ENCODE measurements at places on chromosomes 3 and 15. TPM values are rescaled to one million over a fixed set of nuclear protein-coding genes. Genes with fewer than 3 reads are reported as not detected.

DNA sequence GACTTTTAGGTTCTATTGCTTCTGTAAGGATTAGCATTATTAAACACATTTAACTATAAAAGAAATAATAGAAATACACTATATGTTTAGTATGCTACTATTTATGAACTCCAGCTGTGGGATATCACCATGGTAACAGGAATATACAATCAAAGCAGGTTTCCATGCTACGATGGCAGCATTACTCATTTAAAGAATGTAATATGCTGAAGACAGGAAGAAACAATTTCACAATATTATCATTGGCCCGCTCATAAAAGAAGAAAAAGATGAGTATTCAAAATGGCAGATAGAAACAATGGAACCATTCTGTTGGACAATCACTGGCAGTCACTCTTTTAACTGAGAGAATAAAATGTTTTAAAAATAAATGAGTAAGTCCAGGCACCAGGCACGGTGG lies 153.4 kb downstream of the CBLB start:
- DNase-seq: no peak

DNA sequence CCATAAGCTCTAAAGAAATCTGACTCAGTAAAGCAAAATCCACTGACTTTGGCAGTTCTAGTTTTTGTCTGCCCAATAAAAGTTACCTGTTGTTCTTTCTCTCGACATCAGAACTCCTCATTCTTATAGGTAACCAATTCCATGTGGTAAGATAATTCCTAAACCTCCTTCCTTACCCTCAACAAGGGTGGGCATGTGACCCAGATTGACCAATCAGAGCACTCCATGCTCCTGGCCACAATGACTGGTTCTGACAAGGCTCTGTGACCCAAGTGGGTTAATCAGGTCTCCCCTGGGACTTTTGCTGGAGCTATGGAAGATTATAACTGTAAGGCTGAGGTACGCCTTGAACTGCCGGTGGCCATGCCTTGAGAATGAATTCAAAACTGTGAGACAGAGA lies 31.7 kb downstream of the LINS1 start:
- DNase-seq: no peak

DNA sequence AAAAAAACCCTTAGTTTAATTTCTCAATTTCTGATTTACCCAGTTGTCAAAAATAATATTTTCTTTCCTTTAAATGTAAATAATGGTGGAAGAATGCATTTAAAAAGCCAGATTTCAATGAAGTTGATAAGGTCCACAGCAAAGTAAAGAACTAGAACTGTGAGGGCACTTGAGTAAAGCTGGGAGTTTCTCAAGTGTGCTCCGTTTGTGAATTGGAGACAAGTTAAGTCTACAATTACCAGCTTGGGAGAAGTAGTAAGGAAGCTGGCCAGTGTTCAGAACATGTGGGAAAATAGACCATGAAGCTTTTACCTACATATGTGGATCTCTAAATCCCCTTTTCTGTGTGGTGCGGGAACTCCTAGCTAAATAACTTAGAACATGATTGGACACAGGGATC lies 239.4 kb downstream of the OXSM start:
- no peak for DNase-seq

- DNase-seq: peak; percentile 29
Measured at GRCh38 chr15:68383161-68384074, 48.5 kb downstream of the ITGA11 start.

DNA sequence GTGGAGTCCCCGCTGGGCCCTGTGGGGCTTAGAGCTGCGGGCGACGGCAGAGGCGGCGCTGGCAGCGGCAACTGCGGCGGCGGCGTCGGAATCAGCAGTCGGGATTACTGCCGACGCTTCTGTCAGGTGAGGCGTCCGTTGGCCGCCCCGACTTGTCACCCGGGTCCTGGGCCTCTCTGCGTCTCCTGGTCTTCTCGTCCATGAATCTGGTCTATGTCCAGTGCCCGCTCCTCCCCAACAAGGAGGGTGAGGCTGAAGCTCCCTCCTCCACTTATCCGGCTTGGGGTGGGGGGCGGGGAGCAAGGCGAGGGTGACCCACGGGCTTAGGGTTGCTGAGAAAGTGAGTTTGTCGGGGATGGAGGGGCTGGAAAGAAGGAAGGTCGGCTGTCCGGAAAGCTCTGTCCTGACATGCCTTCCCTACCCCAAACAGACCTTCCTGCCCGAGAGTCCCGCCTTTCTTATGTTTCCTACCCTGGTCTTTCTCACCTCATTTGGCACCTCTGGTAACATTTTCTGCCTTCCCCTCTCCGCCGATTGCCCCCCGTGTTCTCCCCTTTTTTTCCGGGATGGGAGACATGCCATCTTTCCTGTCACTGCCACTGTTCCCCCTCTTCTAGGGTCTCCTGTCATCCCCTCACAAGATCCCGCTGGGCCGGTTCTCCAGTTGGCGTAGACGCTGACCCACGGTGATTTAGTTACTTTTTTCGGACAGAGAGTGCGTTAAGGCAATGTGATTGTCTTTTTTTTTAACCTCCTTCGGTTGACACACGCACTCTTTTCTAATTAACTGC lies 520 bp downstream of the ZNF654 start:
- peak; percentile 23 for DNase-seq

DNA sequence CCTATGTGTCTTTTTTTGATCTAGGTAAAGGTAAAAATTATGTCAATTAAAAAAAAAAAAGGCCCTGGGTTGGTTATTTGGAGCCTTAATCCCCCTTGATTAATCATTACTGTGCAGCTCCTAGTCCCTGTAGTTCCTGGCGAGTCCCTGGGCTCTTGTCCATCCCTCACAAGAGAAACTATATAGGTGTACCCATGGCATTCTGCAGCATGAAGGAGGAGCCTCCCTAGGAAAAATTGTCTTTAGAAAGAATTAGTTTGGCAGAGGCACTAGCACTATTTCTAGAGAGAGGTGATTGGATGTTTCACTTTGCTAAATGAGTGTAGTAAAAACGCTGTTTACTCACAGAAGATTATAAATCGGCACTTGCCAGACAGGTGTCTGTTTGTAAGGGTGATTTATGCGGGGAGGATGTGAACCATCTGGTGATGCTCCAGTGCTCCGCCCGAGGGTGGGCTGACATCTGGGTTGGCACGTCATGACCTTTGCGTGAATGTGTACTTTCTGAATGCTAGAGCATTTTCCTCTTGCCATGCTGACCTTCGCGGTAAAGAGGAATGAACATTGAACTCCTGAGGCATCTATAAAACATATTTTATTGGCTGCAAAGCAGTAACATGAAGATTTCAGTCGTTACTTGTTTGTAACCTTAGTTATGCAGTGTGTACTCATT lies 12.6 kb downstream of the PLCL2 start:
- DNase-seq: no peak

GRCh38 chr3:39110041-39110639 lies 2.7 kb downstream of the TTC21A start:
- DNase-seq: no peak

GRCh38 chr3:66312039-66312438 lies 91.2 kb downstream of the SLC25A26 start:
- no peak for DNase-seq

DNA sequence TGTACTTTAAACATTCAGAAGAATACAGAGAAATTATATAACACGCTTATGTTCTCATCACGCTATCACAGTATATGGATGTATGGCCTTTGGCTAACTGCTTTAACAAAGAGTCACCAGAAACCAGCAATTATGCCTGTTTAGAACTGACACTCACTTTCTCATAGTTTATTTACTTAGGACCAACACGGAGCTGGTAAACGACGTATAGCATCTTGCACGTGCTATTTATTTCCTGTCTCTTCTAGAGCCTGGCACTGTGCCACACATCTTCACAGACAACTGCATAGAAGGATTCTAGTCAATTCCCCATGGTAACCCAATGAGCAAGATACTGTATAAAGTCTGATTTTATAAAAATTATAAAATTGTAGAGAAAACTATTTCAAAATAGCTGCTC lies 43.6 kb downstream of the TBC1D2B start:
- DNase-seq: peak; percentile 76

- DNase-seq: no peak
Measured at GRCh38 chr3:193928354-193929209, 207.4 kb upstream of the HES1 start.

GRCh38 chr3:180690061-180690460 lies 10.8 kb upstream of the CCDC39 start:
- no peak for DNase-seq

GRCh38 chr15:50137330-50137761 lies 18.3 kb upstream of the ATP8B4 start:
- no peak for DNase-seq

- peak; percentile 75 for DNase-seq
Measured at GRCh38 chr3:126955004-126955790, 27.7 kb upstream of the PLXNA1 start.

GRCh38 chr15:47516558-47516957 lies 200.7 kb upstream of the SEMA6D start:
- DNase-seq: no peak

GRCh38 chr3:166986000-166986399 lies 394.1 kb downstream of the ZBBX start:
- no peak for DNase-seq

DNA sequence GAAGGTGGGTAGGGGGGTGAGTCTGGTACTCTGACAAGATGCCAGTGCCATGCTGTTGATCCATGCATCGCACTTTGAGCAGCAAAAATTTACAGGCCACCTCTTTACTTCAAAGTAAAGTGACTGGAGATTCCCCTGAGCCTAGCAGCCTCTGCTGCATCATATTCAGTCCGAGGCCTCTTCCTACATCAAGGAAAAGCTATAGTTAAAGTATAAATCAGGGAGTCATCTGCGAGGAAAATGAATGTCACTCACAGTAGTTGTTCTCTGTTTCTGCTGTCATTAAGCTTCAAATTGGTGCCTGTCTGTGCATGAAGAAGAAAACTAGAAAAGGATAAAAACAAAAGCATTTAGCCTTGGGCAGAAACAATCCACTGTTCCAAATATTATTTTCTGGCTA lies 706.2 kb downstream of the TBL1XR1 start:
- no peak for DNase-seq

DNA sequence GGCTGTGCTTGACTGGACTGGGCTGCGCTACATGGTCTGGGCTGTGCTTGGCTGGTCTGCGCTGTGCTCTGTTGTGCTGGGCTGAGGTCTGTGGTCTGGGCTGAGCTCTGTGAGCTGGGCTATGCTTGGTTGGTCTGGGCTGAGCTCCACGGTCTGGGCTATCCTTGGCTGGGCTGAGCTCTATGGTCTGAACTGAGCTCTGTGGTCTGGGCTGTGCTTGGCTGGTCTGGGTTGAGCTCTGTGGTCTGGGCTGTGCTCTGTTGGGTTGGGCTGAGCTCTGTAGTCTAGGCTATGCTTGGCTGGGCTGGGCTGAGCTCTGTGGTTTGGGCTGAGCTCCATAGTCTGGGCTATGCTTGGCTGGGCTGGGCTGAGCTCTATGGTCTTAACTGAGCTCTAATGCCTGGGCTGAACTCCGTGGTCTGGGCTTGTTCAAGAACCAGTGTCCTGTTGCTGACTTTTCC lies 92.0 kb downstream of the PLXNA1 start:
- peak; percentile 44 for DNase-seq

DNA sequence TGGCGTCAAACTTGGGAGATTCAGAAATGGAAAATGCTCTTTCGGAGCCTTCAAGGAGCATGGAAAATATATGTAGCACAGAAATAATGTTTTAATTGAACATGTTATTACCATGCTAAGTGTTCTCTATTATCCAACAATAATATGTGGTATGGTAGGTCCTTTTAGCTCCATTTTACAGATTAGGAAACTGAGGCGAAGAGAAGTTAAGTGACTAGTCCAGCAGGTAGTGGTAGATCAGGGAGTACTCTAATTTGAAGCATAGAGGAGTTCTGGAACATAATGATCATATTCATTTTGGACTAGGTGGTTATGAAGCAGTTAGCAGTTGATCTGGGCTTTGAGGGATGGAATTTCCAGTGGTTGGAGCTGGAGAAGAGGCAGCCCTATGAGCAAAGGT lies 1.1 kb downstream of the CMC1 start:
- no peak for DNase-seq

DNA sequence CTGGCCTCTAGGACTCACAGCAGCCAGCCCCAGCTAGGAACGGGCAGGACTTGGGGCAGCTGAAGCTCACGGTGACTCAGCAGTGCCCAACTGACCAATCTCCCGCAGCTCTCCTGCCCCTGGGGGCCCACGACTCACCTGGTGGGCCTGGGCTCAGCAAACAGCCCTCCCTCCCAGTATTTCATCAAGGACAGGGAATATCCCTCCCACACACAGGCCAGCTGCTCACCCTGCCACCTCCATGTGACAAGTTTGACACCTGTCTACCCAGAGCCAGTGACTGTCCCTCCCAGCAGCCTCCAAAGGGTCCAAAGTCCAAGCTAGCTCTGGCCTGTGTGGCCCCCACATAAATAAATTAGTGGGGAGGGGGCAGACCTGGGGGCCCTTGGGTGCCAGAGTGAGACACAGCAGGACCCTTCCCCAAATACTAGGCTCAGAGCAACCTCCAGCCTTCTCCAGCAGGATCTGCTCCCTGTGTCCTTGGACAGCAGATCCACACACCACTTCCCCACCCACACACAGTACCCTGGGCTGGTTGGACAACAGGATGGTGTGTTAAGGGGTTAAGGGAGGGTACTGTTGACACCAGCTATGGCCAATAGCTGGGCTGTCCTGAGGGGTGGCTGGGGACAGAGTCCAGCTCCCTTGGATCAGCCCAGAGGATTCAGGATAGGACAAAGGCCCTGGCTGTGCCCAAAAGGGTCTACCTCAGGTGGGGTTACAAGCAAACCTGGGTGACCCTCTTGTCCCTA lies 4.3 kb downstream of the GNAT1 start:
- no peak for DNase-seq

- DNase-seq: no peak
Measured at GRCh38 chr3:194879126-194879877, 193.6 kb downstream of the FAM43A start.

Gene GPR27
- 1.9 TPM for total RNA-seq

Gene ITIH1
- not detected for total RNA-seq

Gene NGRN
- total RNA-seq: 49.8 TPM

Gene GP9
- total RNA-seq: not detected

Gene GABRR3
- not detected for total RNA-seq
